ENCODE measurements at places on chromosomes 7 and 10.

DNA sequence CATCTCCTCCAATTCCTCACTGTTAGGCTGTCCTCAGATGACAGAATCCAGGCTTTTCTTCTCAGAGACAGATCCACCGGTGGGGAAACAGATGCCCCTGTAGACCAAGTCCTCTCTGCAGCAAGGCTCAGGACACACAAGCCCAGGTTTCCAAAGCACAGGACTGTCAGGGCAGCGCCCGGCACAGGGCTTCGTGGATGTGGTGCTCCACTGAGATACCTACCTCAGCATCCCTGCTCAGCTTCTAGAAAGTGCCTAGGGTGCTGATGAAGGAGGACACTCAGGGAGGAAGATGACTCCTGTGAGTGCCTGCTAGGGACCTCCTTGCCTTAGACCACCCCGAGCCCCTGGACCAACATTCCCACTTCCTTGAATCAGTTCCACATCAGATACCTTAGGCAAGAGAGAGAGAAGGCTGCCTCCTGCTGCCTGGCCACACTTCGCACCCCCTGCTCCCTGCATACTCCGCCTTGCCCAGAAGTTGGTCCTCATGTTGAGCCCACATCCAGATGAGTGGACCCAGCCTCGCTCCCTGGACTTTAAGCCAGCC, 8.9 kb upstream of the RBP3 start:
- DNase-seq, result no peak

DNA sequence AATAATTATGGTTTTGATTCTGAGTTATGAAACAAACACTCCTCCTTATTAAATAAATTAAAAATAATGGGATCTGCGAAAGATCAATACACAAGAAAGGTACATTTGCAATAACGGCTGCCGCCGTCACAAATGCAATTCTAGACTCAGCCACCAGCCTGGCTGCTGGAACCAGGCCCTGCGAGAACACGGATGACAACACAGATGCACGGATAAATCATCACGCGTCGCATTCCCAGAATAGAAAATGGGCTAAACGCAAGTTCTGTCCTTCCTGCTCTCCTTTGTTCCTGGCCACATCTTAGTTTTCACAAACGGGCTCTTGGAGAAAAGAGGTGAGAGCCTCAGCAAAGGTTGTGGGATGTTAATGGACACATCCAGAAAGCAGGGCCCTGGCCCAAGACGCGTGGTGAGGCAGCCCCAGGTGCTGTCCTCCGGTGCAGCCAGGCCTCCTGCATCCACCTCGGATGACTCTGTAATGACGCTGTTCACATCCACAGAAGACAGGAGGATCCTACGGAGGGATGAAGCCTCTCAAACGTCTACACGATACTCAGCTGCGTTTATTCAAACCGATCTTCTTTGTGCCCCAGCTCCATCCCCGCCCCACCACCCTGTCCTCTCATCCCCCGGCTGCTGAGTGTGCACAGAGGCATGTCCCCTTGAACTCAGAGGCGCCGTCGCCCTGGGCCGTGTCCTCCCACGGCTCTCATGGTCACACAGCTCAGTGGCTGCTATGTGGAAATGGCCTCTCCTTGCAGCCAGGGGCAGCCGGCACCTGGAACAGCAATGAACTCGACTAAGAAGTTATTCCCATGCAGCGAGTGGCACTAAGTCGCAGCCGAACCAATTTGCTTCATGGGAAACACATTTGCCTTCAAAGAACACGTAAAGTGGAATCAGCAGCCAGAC, 197.9 kb downstream of the PTPRN2 start:
- no peak for DNase-seq

- no peak for DNase-seq
Measured at GRCh38 chr7:131548371-131548770, 8.1 kb downstream of the PODXL start.

DNA sequence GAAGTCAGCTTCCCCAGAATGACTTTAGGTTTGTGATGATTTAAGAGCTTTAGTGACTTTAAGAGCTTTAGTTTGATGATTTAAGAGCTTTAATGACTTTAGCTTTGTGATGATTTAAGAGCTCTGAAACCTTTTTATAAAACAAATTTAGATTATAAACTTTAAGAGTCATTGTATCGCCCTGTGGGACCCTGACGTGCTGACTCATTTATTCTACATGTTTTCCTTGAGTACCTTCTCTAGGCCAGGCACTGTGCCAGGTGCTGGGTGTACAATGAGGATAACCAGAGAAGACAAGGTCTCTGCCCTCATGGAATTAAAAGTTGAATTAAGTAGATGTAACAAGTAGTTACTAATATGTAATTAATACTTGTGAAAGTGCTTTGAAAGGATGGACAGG, 45.4 kb downstream of the CNNM1 start:
- no peak for DNase-seq

GRCh38 chr10:58177362-58177947, 90.2 kb downstream of the IPMK start:
- no peak for DNase-seq

- no peak for DNase-seq
Measured at GRCh38 chr10:31030260-31030659, 1.4 kb downstream of the ZNF438 start.

- no peak for DNase-seq
Measured at GRCh38 chr10:44636625-44637024, 251.7 kb upstream of the CXCL12 start.

DNA sequence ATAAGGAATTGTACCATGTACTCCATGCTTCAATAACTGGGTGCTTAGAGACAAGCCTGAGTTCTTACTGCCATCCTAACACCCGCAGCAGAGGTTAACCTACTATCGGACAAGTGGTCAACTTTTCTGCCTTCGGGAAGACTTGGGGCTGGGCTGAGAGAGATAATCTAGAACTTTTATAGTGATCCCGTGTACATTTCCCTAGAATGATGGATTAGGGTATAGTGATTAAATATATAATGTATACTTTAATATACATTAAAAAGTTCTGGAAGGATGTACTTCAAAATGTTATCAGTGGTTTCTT, 12.2 kb upstream of the HNRNPF start:
- DNase-seq, result no peak

All from hepatic stellate cell (primary cell).